ENCODE measurements at places on chromosomes 1 and 21.
A peak's percentile ranks its signal among the peaks of the same experiment; 100 is the strongest.

DNA sequence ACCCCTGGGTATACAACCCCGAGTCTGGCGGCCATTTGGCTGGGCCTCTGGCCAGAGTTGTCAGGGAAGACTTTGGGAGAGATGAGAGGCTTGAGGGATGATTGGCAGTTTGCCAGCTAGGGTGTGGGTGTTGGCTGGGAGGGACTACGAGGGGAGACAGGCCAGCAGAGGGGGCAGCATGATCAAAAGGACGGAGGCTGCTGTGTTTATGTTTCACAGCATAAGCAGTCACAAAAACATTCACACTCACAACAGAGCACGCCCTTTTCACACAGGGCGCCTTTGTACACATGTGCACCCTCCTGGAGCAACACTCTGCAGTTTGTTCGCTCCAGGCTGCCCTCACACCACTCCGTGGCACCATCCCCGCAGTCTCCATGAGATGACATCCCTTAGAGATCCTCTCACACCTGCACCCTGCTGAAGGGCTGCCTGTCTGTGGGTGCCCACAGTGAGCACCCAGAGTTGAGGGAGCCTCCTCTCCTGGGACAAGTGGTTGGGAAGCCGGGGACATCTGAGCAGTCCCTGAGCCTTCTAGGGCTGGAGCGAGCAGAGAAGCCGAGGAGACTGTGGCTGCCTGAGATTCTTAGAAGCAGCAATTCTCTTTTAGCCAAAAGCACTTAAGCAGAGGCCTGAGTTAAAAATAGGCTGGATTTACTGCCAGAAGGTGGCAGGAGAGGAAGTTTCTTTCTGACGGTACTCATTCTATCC lies 15.4 kb downstream of the EFNA3 start:
- peak; percentile 37 for DNase-seq

- no peak for DNase-seq
Measured at GRCh38 chr1:19809044-19809750, 5.9 kb downstream of the RNF186 start.

DNA sequence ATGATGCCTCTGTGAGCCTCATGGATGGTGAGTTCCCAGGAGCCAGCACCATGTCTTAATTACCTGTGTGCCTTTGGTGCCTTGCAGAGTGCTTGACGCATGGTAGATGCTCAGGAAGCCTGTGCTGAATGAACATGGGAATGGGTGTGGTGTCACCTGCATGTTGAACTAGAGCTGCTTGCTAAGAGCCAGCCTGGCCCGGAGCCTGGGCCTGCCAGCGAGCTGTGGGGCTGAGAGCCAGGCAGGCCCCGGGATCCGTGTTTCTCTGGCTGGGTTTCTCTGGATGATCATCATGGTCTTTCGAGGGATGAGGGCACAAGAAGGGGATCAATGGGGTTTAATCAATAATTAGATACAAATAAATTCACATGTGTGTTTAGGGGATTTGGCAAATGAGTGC lies 6.7 kb upstream of the TEX35 start:
- DNase-seq, result no peak

GRCh38 chr1:230641346-230641745 lies 935 bp upstream of the COG2 start:
- DNase-seq, result peak; percentile 58

DNA sequence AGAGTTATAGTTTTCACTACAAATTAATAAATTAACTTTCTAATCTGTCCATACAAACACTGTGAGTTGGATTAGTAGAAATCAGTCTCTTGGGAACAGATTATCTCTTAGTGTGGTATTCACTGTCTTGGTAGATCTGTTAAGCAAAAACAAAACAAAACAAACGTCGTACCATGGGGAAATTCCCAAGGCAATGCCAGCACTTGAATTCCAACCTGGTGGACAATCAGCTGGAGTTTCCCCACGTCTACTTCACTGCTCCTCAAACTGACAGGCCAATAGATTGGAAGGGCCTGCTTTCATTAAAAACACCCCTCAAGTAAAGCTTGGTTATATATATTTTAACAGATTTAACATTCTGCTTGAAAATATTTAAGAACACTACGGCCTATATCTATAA lies 31.9 kb downstream of the GDAP2 start:
- DNase-seq, result no peak

GRCh38 chr1:151862604-151863003 lies 9.1 kb upstream of the THEM5 start:
- DNase-seq, result no peak

DNA sequence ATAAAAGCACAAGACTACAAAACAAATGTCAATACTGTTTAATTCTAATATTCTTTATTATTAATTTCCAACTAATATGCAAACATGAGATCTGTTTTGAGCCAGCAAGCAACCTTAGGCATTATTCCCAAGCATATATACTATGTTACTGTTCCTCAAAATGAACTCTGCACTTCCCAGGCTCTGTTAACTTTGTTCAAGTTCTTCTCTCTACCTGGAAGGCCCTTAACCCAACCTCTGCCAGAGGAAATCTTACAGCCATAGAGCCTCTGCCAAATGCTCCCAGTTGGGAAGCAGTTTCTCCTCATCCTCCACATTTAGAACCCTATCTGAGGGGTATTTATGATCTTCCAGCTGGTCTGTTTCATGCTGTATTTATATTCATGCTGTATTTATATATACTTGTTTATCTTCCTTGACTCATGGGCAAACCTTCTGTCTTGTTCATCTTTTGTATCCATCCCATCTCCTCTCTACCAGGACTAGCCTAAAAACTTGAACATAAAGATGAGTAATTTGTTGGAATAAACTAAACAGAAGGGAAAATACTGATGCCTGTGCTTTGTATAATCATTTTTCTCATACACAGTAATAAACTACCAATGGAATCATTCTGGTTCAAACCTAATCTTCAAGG lies 5.3 kb downstream of the IVNS1ABP start:
- DNase-seq, result no peak

DNA sequence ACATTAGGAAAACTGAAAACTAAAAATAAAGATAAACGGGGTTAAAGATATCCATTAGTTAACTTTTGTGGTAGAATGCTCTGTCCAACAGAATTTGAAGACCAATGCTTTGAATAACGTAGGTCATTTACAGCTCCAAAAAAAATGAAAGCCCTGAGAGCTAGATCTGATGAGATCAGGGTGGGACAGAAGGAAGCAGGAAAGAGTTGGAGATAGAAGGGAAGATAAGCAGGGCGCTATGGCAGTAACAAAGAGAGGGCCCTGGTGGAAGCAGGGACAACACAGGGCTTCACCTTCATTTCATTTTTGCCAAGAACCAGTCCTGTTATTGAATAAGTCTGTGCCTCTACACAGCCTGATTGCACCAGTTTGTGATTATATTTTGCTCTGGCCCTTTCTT lies 51.0 kb upstream of the RGS8 start:
- no peak for DNase-seq

GRCh38 chr1:96772972-96773371 lies 51.4 kb downstream of the PTBP2 start:
- DNase-seq, result no peak

- DNase-seq, result no peak
Measured at GRCh38 chr1:246003442-246003730, 503.7 kb downstream of the SMYD3 start.

GRCh38 chr1:78280626-78281025 lies 210.1 kb upstream of the PTGFR start:
- peak; percentile 36 for DNase-seq

DNA sequence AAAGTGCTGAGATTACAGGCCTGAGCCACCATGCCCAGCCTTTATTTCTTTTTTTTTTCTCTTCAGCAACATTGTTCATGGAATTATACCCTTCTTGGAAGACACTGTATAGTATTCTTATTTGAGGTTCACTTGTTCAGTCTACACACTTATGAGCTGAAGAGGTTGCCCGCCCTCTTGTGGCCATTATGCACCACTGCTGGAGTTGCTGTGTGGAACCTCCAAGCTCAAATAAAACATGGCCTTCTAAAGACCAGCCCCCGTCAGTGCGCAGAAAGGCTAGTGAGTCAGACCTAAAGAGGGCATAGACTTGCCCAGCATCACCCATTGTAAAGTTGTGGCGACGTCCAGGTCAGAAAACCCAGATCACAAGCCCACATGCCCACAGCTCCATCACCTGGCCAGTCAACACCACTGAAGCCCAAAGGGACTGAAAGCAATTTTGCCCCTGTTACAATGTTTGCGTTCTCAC lies 20.4 kb downstream of the LURAP1 start:
- DNase-seq, result peak; percentile 84

GRCh38 chr1:170666541-170667254 lies 2.8 kb downstream of the PRRX1 start:
- peak; percentile 63 for DNase-seq

GRCh38 chr1:183934314-183934713 lies 103.2 kb downstream of the COLGALT2 start:
- DNase-seq, result no peak

- DNase-seq, result no peak
Measured at GRCh38 chr1:156232201-156232894, 9.6 kb upstream of the BGLAP start.

Measured in fibroblast of skin of right biceps (primary cell).